ENCODE measurements at places on chromosomes 5 and 9.

- DNase-seq = no peak
Observed at GRCh38 chr5:82387001-82387818, 109.1 kb upstream of the RPS23 start.

- no peak for DNase-seq
Observed at GRCh38 chr5:137072361-137073115, 426.6 kb downstream of the SPOCK1 start.

DNA sequence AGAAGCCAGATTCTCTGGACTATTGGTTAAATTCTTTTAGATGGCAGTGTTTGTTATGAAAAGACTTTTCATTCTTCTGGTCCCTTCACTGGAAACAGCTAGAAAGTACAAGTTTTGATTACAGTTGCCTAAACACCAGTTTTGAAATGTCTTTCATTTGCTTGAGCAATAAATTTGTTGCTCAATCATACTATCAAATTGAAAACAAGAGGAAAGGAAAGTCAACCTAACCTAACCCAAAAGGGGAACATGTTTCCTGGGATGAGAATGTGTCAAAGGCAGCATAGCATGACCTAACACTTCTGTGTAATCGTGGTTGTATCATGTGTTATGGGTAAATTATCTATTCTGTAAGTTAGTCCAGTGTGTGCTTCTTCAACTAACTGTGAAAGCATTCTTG is 213.2 kb downstream of the TMC1 start:
- no peak for DNase-seq

DNA sequence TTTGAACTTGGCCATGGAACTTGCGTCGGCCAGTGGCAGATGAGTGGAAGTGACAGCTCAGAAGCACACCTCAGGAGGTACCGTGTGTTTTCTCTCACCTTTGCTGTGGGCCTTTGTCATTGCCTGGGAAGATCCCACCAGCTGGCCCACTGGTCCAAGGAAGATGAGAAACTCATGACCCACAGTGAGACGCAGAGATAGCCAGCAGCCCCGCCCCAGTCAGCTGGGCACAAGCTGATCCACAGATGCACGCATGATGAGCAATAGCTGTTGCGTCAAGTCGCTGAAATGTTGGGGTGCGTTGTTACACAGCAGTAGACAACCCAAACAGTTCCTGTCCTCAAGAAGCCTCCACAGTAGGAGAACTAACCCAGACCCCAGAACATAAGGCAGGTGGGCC is 30.8 kb upstream of the UNC5A start:
- DNase-seq = no peak

GRCh38 chr5:1016036-1016435 is 7.4 kb downstream of the NKD2 start:
- DNase-seq = no peak

DNA sequence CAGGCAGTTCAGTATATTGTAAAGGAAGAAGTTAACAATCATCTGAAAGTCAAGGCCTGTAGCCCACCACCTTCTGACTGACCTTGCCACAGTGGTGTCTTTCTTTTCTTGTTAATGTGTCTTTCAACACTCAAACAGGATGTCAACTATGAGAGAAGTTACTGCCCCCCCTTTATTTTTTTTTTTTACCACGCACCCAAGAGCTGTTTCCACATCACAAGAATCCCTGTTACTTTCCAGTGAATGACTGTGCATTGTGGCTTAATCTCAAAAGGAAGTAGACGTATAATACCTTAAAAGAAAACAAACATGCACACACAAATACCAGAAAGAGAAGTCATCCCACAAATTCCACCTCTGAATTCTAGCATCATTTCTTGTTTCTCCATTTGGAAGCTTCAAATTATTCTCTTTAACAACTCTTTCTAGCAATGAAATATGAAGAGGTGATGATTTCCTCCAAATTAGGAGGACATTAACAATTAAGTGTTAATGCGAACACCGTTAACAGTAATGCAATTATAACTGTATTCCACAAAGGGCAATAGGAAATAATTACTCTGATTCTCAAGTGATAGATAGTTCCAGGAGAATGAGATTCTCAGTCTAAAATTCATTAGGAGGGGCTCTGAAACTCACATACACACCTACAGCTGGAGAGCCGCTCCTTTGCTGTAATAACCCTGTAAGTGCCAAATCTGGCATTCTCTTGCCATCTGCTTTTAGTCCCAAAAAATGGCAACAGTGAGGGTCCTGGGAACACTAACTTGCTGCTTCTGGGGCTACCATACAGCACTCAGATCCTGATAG is 201.0 kb downstream of the EFNA5 start:
- peak; percentile 16 for DNase-seq

DNA sequence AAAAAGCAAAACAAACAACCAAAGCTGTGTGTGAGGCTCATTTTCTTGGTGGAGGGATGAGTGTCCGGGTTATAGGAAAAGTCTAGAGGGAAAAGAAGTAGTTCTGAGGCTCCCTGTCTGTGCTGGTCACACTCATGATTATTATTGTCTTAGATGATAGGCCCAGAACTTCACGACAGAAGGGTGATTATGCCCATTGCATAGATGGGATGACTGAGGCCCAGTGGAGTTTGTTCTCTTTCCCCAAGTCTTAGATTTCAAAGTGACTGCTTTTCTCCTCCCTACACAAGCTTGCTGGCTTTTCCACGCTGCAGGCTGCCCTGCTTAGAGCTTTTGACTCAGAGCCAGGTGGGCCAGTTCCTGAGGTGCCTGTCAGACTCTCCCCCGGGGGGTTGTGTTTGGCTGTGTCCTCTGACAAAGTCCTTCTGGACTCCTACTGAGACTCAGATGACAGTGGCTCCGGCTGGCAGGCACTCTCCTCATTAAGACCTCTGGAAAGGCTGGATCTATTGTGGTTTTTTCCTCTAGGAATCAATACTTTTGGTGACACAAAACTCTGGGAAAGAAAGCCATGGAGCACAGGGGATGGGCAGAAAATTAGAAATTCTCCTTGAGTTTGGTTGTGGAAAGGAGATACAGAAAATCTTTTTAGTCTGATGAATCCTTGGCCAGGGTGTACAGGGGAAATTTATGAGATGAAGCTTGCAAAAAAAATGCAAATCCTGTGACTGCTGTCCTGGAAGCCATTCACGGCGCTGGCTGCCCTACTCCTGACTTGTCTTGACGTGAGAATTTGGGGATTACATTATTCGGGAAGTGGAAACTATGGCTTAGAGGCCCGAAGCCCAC is 120.9 kb downstream of the NSG2 start:
- DNase-seq = no peak

Measured in central memory CD8-positive, alpha-beta T cell (primary cell).